ENCODE measurements at places on chromosomes 12 and 14. TPM values are rescaled to one million over a fixed set of nuclear protein-coding genes. Genes with fewer than 3 reads are reported as not detected.

Gene GYS2
- not detected for total RNA-seq

Gene ISM2
- under 0.01 TPM for total RNA-seq

Gene POU6F1
- 3.0 TPM for total RNA-seq

Gene RNF212B
- not detected for total RNA-seq

Gene CCNT1
- 17.7 TPM for total RNA-seq

Gene SLCO1B1
- not detected for total RNA-seq

Gene SLC25A47
- not detected for total RNA-seq

Gene SUPT16H
- 59.2 TPM for total RNA-seq

Gene PDE6H
- total RNA-seq = not detected

Gene LHX5
- total RNA-seq = not detected

Gene STYK1
- total RNA-seq = 3.2 TPM

Gene PTCSC3
- not detected for total RNA-seq

Gene HOXC12
- total RNA-seq = not detected

Gene ADAM20
- total RNA-seq = 0.13 TPM

Gene GLIPR1L1
- total RNA-seq = not detected

Gene NGB
- total RNA-seq = not detected

Gene RNU4-1
- total RNA-seq = under 0.01 TPM

Gene TBC1D30
- total RNA-seq = 14.3 TPM

Gene LTBR
- 47.9 TPM for total RNA-seq

Gene OAS2
- 4.5 TPM for total RNA-seq

Gene CFAP251
- total RNA-seq = 4.2 TPM

Gene GCH1
- 8.5 TPM for total RNA-seq

Gene ARHGAP9
- not detected for total RNA-seq

Gene OR2AP1
- total RNA-seq = not detected

Gene TESPA1
- total RNA-seq = not detected

Gene KCNH3
- 0.13 TPM for total RNA-seq

Gene TTLL5
- total RNA-seq = 22.3 TPM

Gene TMEM30B
- total RNA-seq = 0.13 TPM

Gene PPFIBP1
- 732 TPM for total RNA-seq

Gene LYZ
- total RNA-seq = not detected

Gene RPL10L
- not detected for total RNA-seq

Gene ADSS1
- total RNA-seq = 0.77 TPM

Gene BHLHE41
- total RNA-seq = under 0.01 TPM

Data from dermis microvascular lymphatic vessel endothelial cell (primary cell).